Urinary bladder (tissue), 4 donors: ENCODE measurements at places on chromosomes 11 and 22. TPM values are rescaled to one million over a fixed set of nuclear protein-coding genes. Genes with fewer than 3 reads are reported as not detected.

DNA sequence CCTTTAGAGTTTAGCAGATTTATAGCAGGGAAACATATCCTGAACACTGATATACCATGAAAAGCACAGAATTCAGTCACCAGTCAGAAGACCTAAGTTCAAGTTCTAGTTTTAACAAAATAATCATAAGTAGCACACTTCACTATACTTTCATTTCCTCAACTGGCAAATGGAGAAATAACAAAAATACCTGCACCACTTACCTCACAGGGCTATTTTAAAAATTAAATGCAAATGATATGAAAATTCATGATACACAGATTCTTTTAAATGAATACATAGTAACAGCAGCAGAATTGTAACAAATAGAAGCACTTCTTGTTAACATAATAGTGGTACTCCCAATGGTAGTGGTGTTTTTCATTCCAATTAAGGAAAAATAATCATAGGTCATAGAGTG lies 139.0 kb downstream of the FCHSD2 start:
- DNase-seq, result no peak

GRCh38 chr11:31874631-31875191 lies 63.6 kb upstream of the PAX6 start:
- DNase-seq, result no peak

GRCh38 chr11:101915791-101916291 lies 481 bp downstream of the ANGPTL5 start:
- peak; percentile 21 for DNase-seq

- DNase-seq, result no peak
These were observed 7.0 kb downstream of the SYTL2 start for GRCh38 chr11:85803920-85804319.

ROM1 gene
- 1.3 TPM for total RNA-seq

CCDC188 gene
- total RNA-seq, result 0.69 TPM

ANGPTL5 gene
- not detected for total RNA-seq
